ENCODE measurements at places on chromosomes 2 and 18.

- no peak for DNase-seq
These were observed 258.6 kb downstream of the CAMKMT start for GRCh38 chr2:44620189-44620990.

- no peak for DNase-seq
These were observed 1340.2 kb upstream of the ZEB2 start for GRCh38 chr2:145860083-145860482.

GRCh38 chr2:182078988-182079602, 93.4 kb downstream of the PPP1R1C start:
- DNase-seq: no peak

- no peak for DNase-seq
These were observed 22.9 kb downstream of the ZNF532 start for GRCh38 chr18:58887613-58887963.

- DNase-seq: no peak
These were observed 175.2 kb upstream of the NOL4 start for GRCh38 chr18:34399892-34400291.

- no peak for DNase-seq
These were observed 6.6 kb downstream of the GCC2 start for GRCh38 chr2:108455571-108455970.

DNA sequence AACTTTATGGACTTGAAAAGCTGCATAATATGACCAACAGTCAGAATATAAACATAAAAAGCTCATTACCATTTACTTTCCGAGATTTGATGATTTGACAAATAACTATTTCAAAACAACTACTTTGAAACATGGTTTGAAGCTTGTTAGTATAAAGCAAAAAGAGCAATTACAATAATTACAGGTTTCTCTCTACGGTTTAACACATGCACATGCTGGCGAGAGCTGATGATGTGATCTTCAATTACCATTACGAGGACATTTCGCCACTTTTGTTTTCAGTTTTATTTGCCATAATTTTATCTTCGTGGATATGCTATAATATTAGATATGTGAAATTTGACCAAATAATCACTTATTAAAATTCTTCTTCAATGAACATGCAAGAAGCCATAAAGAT, 270.1 kb downstream of the TCF4 start:
- no peak for DNase-seq

DNA sequence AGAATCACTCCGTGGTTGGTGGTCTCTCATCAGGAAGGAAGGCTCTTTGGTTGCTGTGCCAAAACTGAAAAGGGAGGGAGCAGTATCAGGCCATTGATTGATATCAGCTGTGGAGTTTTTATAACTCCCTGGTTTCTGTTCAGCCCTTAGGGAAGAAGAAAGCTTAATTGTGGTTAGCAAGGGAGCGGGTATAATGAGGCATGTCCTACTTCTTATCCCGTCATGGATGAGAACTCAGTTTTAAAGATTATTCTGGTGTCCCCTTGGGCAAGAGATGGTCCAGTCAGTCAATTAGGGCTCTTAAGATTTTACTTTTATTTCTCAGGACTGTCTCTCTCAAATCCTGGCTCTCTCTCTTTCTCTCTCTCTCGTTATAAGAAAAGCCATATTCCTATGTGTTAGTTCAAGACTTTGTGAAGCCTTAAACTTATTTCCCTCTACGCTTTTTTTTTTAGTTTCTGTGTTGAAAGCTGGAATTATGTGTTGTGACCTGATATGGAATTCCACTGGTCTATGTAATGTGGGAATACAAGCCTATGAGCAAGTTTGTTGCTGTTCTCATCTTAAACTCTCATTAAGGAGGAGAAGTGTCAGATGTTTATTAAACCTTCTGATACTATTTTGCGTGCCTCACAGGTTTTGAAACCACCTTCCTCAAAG, 514.0 kb upstream of the CDH2 start:
- DNase-seq: no peak

GRCh38 chr2:97740590-97741182, 27.3 kb downstream of the ZAP70 start:
- no peak for DNase-seq

DNA sequence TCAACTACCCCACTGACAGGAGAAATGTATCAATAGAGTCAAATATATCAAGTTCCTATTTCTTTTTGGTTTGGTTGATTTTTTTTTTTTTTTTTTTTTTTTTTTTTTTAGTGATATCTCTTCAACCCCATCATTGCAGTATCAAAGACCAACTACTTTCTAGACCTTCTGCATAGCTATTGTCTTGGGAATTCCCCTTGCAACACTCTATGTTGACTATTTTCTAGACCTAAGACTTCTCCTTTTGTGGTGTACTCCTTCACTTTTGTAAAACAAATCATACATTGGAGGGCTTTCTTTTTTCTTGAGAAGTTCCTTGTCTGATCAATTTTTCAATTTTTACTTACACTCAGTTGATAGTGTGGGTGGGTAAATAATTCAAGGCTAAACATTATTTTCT, 46.5 kb upstream of the NR4A2 start:
- DNase-seq: no peak

Measured in stimulated activated CD8-positive, alpha-beta memory T cell treated with anti-CD3 and anti-CD28 coated beads, Interleukin-12 subunit alpha, Interleukin-12 subunit beta, amount 100 ng/mL, for 1 hour (primary cell).